Epithelial cell of proximal tubule (primary cell): ENCODE measurements at places on chromosomes 5 and 9.

DNA sequence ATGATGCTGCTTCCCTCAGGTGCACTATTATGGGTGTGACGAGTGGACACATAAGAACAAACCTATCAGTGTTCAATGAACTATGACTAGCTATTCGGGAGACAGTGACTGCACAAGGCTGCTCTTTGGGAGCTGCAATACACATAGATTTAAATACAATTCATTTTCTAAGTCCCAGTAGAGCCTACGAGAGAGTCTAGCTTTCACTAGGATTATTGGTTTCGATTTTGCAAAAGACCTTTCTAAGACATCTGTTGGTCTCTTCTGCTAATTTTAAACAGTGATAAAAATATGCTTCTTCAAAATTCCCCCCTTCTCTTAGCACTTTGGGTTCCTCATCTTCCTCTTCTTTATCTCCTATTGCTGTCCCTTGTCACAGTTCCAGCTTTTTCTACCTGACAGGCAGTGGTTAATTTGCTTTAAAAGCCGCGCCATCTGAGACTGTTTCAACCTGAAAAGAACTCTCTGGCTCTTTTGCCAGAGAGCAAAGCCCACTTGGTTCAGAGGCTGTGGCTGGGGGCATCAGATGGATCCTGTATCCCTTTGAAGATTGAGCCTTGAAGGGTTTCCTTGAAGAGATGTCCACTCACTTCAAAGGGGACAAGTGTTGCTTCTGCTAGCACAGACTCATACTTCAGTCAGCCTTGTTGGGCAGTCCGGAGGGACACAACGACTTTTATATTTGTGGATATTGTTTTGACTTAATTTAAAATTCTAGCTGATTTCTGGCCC lies 241.5 kb downstream of the MAN2A1 start:
- no peak for DNase-seq

GRCh38 chr5:43663916-43664315 lies 60.9 kb downstream of the NNT start:
- DNase-seq, result no peak

DNA sequence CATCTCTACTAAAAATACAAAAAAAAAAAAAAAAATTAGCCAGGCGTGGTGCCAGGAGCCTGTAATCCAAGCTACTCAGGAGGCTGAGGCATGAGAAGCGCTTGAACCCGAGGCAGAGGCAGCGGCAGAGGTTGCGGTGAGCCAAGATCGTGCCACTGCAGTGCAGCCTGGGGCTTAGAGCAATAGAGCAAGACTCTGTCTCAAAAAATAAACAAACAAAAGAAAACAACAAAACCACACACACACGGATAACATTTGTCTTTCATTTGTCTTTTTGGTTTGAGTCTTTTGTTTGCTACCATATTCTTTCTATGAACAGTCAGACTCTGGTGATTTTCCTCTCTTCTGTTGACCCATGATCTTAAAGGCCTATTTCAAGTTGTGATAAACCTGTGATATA lies 1168.3 kb upstream of the WWC1 start:
- no peak for DNase-seq

DNA sequence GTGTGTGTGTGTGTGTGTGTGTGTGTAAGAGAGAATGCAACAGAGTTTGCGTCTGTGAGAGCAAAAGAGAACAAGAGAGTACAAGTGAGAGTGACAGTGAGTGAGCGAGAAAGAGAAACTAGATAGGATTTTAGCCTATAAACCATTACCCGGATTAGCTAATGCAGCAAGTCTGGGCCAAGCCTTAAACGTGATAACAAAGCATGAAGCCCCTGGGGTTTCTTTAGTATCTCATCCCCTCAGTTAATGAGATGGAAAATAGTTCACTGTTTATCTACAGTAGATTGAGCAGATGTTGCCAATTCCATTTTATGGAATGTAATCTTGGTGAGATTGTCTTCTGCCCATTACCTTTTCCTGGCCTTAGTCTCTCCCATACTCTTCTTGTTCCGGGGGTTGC lies 114.5 kb downstream of the MAT2B start:
- DNase-seq, result no peak

DNA sequence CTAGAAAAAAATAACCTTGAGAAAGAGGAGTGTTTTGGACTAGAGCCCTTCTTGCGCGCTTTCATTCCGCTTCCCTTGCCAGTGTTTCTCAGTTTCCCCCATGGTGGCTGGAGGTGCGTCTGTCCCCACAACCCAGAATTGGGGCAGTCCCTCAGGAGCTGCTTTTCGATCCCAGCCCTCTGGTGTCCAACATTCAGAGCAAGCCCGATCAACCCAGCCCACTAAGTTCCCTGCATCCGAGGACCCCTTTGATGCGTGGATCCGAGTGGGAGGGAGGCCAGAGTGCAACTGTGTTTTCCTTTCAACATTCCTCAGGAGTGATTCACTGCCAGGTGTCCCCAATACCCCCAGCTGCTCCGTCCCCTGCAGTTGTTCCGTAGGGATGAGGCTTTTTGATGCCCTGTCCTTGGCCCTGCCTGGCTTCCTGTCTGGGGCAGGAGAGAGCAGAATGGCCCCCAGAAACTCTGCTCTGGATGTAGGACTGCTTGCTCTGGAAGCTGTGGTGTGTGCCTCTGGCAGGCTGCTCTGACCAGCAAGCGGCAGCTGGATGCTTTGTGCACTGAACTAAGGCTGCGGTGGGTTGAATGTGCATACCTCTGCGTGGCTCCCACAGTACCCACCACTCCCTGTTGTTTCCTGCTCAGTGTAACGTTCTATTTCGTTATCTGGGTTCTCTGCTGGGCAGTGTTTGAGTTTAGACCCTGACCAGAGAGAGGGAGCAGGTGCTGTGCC lies 117.5 kb downstream of the BOD1 start:
- DNase-seq, result no peak

- DNase-seq, result peak; percentile 76
Observed at GRCh38 chr9:87212605-87213021, 265.3 kb upstream of the GAS1 start.

- no peak for DNase-seq
Observed at GRCh38 chr9:108636013-108636412, 219.8 kb downstream of the ACTL7B start.

DNA sequence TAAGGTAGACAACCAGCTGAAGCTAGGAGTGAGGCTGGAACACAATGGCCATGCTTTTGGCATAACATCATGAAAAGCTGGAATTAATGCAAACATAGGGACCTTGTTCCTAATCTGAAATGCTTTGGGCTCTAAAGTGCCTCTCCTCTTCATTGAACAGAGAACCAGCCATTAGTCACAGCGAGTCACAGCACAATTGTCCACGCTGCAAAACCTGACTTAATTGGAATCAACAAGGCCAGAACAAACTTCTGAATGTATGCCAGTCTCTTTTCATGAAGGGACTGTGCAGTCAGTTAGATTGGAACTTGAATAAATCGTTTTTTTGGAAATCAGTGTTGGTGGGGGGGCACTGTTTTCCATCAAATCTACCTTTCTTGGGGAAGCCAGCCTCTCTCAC lies 96.5 kb downstream of the JAKMIP2 start:
- DNase-seq, result peak; percentile 19

DNA sequence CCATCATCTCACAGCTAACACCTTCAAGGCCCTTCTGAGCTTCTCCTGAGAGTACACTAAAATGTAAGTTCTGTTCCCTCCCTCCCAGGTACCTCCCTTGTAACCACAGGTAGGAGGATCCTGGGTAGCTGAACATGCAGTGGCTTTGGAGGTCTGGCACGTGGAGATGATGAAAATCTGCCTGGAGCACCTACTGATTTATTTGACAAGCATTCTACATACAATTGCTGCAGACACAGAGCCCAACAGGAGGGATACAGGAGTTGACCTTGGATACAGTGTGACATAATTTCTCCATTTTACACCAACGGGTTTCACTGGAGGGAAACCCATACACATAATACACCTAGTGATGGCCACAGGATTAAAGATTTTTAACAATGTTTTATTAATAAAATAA lies 478.7 kb downstream of the SEMA5A start:
- DNase-seq, result no peak

DNA sequence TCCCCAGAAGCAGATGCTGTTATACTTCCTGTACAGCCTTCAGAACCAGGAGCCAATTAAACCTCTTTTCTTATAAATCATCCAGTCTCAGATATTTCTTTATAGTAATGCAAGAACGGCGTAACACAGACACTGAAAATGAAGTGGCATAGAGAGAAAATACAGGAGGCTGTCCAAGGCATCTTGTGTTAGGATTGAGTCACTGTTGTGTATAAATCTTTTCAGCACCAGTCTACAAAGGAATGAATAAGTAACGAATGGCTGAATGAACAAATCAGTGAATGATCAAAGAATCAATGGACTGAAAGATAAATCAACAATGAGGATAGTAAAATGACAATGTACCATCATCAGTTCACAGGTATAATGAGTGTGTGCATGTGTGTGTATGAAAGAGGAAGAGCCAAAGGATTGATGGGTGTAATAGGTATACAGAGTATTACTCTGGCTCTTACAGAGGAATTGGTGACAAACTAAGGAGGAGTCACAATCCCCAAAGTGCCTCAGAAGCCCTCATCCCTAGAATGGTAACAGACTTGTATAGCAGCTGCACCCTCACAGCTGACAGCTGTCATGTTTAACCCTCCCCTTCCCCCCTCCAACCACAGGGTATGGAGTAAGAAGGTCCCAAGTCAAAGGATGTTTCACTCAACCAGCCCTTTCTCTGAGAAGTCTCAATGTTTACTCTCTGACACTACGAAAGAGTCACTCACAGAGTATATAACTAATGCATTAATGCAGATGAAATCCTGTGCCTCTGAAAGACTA lies 29.8 kb upstream of the MIER3 start:
- DNase-seq, result no peak

GRCh38 chr9:129655696-129656095 lies 9.8 kb upstream of the PRRX2 start:
- DNase-seq, result no peak

- DNase-seq, result no peak
Observed at GRCh38 chr9:100521282-100521681, 48.3 kb downstream of the TMEFF1 start.

DNA sequence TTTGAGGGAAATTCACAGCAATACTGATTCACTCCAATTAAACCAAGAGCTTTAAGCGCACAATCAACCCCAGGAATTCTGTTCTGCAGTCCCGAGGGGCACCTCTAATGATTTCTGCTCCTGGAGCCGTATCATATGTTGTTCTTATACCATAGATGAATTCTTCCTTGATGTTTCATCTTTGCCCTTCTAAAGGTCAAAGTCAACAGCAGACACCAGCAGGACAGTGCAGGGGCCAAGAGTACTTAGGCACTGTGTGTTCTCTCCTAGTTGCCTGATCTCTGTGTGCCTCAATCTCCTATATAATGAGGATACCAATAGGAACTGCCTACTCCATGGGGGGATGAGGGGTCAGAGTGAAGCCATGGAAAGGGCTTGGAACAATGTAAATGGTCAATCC lies 16.5 kb downstream of the EPB41L4B start:
- no peak for DNase-seq

- no peak for DNase-seq
Observed at GRCh38 chr5:109418712-109419352, 9.1 kb upstream of the PJA2 start.

GRCh38 chr5:52692606-52693005 lies 95.1 kb upstream of the ITGA1 start:
- no peak for DNase-seq

- no peak for DNase-seq
Observed at GRCh38 chr9:127801955-127802575, 617 bp upstream of the FPGS start.
